ENCODE measurements at places on chromosomes 13 and 19.

GRCh38 chr13:47457626-47458025 is 543.4 kb downstream of the SUCLA2 start:
- no peak for DNase-seq

GRCh38 chr13:113398963-113399754 is 35.2 kb upstream of the GRTP1 start:
- no peak for DNase-seq

DNA sequence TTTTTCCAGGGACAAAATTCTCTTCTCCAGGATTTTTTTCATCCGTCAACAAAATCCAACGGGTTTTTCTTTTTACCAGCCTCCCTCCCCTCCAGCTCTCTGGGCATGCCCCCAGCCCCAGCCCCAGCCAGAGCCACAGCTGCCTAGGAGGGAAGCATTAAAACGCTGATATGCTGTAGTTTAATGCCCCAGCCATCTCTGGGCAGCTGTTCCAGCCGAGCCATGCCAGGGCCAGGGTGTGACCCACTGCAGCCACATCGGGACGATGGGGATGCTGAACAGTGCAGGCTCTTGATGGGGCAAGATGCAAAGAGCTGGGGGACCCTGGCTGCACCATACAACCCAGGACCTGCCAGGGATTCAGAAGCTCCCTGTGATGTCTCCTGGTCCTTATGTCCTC is 32.1 kb downstream of the TSHZ3 start:
- no peak for DNase-seq

GRCh38 chr19:33674626-33675367 is 53.0 kb downstream of the CHST8 start:
- DNase-seq = no peak

DNA sequence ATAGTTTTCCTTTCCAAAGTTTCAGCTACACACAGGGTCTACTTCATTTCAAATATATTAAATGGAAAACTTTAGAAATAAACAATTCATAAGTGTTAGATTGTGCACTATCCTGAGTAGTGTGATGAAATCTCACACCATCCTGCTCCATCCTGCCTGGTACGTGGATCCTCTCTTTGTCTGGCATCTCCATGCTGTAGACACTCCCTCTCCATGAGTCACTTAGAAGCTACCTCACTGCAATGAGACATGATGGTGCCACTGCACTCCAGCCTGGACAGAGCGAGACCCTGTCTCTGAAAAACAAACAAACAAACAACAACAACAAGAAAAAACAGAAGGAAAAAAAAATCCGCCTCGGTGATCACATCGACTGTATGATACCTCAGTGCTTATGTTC is 191.8 kb downstream of the PCCA start:
- no peak for DNase-seq
